Karpas-422 (cell line): ENCODE measurements at places on chromosomes 2 and 18.

- no peak for DNase-seq
Observed at GRCh38 chr18:24633121-24633520, 172.7 kb downstream of the HRH4 start.

DNA sequence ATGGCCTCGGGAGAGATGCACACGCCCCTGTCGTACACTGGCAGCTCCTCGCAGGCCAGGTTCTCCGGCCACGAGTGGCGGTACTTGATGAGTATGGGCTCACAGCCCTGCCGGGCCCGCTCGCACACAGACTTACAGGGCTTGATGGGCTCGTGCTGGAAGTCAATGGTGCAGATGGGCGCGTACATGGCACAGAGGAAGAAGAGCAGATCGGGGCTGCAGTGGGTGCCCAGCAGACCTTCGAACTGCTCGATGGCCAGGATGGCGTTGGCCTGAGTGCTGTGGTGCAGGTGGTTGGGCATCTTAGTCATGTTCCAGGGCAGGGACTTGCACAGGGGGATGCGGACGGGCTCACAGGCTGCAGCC is 359 bp downstream of the FRZB start:
- no peak for DNase-seq

GRCh38 chr18:29892960-29893558 is 1149.5 kb downstream of the DSC3 start:
- peak; percentile 62 for DNase-seq

DNA sequence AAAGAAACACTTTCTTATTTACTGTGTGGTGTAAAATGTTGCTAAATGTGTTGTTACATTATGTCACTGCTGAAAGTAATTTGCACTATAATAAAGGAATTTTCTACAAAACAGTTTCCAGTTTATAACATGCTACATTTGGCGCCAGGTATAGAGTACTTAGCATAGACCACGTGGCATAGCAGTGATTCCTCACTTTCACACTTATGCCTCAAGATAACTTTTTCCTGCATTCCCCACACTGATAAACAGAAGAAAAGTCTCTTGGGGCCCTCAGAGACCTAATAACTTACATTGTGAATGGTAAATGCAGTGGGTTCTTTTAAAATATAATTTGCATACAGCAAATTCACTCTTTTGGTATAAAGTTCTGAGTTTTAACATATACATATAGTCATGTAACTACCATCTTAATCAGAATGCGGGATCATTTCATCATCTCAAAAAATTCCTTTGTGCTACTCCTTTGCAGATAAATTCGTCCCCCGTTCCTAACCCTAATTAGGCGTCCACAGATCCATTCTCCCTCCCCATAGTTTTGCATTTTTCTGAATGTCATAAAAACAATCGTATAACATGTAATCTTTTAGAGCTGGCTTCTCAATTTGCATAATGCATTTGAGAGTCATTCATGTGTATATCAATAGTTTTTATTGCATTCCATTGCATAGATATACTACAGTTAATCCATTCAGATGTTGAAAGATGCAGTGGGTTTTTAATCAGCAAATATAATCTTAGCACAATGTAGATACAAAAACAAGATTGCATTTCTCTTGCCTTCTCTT is 7.5 kb downstream of the LGALSL start:
- DNase-seq, result no peak
